ENCODE measurements at places on chromosomes 16 and 17.

- no peak for DNase-seq
Measured at GRCh38 chr17:80441598-80442322, 26.8 kb downstream of the ENDOV start.

GRCh38 chr17:68868708-68869107 is 86.5 kb downstream of the ABCA8 start:
- DNase-seq, result no peak

DNA sequence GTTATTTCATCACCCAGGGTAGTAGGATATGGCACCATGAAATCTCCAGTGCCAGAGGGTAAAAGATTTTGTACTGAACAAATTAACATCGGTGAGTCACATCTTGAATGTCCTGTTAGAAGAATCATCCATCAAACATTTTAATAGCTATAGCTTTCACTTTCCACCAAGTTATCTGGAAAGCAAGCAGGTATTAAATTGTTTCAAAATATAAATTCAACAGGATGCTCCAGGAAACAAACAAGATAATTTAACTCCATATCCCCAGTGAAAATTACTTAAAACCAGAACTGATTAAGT is 2.4 kb downstream of the VEZF1 start:
- DNase-seq, result no peak

DNA sequence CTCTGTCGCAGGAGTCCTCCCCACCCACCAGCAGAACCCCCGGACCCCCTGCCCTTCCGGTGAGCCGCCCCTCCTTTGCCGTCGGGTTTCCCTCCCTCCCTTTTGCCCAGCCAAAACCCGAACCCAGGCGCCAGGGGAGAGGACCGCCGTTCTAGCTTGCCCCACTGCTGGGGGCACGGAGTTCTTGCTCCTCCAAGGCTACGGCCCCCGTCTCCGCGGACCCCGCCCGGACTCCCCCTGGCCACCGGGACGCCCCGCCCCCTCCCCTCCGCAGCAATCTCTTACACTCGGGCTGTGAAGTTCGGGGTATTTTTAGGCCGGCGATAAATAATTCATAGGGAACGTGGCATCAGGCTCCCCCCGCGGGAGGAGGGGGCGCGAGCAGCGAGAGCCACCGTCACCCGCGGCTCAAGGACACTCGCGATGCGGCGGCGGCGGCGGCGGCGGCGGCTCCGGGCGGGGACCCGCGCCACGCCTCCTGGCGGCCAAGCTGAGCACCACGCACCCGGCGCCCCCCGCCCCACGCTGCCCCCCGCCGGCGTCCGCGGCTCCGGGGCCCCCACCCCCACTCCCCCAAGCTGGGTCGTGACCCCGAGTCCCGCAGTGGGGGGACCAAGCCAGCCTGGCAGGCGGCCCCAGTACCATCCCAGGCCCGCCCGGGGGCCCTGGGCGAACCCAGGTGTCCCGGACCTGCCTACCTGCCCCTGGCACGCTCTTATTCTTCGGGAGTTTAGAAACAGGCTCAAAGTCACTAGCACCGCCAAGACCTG is at the start of gene GRIN2C:
GRIN2C (minus strand) TSS at position 427 of the 770 bp plus-strand sequence. CDS start 4,793 bp downstream, outside the sequence.
- DNase-seq, result peak; percentile 14

- peak; percentile 51 for DNase-seq
Measured at GRCh38 chr16:88810912-88811768, 588 bp downstream of the APRT start.

- DNase-seq, result no peak
Measured at GRCh38 chr17:74950207-74950606, 14.5 kb downstream of the OTOP3 start.

GRCh38 chr16:60107871-60108270 is 1373.8 kb upstream of the GOT2 start:
- no peak for DNase-seq

- DNase-seq, result no peak
Measured at GRCh38 chr16:19506965-19507364, 14.9 kb downstream of the GDE1 start.

- DNase-seq, result no peak
Measured at GRCh38 chr17:71361656-71362450, 759.0 kb upstream of the SOX9 start.

- no peak for DNase-seq
Measured at GRCh38 chr16:54821731-54822130, 108.9 kb upstream of the IRX5 start.

GRCh38 chr16:14310519-14310991 is 239.4 kb downstream of the MRTFB start:
- DNase-seq, result no peak

GRCh38 chr17:78617511-78618061 is 40.4 kb upstream of the DNAH17 start:
- DNase-seq, result no peak

DNA sequence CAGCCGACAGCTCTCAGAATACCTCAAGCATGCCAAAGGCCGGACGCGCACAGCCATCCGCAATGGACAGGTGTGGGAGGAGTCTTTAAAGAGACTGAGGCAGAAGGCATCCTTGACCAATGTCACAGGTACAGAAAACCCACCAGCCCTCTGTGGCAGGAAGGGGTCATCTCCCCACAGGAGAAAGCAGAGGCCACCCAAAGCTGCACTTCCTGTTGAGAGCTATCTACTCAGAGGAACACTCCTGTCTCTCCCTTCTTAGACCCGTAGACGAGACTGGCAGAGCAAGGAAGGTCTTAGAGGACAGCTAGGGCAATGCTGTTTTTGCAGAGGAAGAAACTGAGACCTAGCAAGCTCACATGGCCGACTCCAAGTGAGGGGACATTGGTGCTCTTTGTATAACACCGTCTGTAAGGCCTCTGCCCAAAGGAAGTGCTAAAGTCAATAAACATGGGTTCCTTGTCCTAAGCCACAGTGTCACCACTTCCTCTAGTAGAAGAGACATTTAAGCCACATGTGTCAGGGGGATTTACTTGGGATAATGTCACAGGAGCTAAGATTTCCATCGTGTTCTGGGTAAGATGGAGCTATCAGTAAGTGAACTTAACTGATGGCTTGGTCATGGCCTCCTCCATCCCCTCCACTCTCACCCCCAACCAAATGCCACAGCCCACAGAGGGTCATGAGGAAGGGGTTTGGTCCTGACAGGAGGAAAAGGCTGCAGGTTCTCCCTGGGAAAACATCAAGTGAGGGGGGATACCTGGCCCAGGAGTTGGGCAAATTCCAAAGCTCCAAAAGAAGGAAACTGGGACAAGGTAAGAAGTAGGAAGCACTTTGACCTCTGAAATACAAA is 9.4 kb downstream of the LPO start:
- no peak for DNase-seq

DNA sequence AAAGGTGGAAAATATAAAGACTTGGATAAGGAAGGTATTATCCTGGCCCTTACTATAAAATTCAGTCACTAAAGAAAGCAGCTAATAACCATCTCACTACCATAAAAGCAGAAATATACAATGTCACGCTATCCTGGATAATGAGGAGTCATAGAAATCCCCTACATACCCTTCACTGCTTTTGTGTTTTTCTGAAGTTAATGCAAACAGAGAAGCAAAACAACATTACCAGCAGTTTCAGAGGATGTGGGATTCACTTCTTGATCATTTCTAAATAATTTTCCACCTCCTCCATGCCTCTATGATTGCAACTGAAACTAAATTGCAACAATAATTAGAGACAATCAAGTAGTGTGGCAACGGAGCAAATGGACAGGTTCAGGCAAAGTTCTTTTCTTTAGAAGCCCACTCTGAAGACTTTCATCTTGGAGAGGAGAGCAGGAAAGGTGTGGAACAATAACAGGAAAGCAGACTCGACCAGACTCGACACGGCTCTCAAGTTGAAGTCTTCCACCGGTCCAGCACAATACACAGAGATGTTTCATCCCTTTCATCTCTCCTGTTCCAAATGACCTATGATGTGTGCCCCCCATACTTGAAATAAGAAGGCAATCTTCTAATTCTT is 10.2 kb downstream of the CYTH1 start:
- peak; percentile 41 for DNase-seq

DNA sequence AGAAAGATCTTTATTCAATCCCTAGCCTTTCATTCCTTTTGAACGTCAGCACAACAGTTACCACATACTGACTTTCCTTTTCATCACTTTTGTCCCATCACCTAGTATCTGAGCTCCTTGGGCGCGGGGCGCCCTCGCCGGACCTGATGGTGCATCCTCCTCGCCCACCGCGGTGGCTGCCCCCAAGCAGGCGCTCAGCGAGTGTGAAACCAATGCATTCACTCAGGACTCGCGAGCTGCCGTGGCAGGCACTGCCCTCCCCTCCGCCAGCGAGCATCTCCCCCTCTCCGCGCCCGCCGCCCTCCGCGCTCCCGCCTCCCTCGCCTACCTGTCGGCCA is 756 bp downstream of the KLHL11 start:
- peak; percentile 51 for DNase-seq

- DNase-seq, result no peak
Measured at GRCh38 chr17:39171933-39172332, 6.0 kb upstream of the ARL5C start.

DNA sequence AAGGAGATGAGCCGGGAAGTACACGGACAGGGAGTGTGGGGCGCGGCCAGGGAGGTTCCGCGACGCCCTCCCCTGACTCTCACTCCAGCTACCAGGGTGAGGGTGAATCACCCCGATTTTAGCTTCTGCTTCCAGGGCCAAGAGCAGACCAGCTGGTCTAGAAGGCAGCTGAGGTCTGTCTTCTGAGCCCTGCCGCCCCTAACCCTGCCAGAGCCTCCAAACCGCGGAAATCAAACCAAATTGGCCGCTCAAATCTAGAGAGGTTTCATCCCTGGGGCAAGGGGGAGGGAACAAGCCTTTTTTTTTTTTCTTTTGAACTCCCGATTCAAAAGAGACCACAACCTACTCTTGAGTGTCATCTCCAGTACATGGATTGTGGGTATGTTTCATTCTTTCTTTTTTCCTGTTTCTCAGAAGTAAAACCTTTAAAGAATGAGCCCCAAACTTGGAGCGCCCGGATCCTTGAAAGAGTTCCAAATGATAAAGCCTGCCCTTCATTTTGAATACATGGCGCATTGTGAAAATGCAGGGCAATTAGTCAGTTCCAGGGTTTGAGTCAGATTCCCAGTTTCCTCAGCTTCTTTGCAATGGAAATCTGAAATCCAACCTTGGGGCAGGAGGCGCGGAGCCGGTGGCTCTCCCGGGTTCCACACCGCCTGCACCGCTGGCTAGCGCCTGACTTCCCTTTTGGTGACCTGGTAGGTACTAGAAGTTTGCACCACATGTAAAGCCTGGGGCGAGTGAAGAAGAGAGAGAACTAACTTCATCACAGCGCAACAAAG is 16.5 kb upstream of the ZFHX3 start:
- no peak for DNase-seq

DNA sequence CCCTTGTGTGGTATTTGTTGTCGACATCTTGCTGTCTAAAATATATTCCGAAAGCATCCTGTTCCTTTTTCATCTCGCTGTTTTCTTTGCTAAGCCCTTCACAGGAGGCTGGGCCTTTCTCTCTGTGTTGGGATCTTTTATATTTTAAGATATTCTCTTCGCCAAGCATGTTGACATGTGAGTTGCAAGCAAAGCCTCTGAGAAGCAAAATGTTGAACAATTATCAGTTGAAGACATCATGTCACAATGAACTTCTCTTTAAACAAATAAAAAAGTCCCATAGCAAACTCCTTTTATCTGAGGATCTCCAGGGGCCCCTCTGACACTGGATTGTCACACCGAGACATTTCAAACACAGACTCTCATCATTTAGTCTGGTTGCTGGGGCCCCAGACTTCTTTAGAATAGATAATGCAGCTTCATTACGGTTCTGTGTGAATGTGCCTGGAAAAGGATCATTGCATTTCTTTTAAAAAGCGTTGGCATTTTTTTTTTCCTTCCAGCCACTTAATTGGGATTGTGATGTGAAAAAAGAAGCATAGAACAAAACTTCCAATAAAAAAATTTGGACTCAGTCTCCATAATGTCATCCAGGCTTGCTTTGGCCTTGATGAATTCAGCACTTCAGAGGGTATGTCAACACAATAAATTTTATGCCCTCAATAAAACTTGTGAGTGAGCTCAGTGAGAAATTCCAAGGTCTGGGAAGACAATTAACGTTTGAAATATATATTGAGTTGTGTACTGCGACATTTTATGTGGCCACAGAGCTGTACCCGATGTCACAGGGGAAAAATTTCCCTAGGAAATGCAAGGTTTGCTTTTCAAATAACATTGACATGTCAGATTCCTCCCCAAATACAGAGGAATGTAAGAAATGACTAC is 496.8 kb downstream of the XYLT1 start:
- no peak for DNase-seq

DNA sequence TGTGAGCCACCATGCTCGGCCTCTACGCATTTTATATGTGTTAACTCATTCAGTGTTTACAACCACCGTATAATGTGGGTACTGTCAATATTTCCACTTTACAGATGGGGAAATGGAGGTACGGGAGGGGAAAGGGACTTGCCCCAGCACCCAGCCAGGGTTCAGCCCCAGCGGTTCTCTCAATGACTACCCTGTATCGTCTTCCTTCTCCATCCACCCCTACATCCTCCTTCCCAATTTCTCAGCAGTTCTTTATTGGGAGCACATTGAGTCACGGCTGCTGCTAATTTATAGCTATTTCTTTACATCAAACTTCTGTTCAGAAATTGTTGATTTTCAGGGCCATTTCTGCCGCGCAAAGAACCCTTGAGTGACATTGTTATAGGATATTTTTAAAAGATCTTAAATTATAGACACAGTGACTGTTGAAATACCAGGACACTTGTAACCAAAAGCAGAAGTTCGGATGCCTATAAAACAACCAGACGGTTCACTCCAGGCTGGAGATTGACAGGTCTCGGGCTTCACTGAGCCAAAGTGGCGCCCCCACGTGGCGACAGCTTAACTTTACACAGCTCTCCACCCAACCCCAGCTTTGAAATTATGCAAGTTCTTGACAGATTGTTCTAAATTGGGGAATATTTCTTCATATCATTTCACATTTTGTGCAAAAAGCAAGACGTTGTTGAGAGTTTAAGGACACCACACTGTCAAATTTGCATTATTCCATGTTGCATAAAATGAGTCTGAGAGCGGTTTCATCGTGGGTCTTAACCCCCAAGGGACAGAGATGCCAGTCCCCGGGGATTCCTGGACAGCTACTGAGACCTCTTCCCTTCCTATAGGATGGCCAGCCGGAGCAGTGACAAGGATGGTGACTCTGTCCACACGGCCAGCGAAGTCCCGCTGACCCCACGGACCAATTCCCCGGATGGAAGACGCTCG is 11.8 kb downstream of the SYT17 start:
- DNase-seq, result peak; percentile 7
